ENCODE measurements at places on chromosomes 7 and 10.

GRCh38 chr10:88111294-88111693 is 247.9 kb downstream of the PTEN start:
- DNase-seq = no peak

DNA sequence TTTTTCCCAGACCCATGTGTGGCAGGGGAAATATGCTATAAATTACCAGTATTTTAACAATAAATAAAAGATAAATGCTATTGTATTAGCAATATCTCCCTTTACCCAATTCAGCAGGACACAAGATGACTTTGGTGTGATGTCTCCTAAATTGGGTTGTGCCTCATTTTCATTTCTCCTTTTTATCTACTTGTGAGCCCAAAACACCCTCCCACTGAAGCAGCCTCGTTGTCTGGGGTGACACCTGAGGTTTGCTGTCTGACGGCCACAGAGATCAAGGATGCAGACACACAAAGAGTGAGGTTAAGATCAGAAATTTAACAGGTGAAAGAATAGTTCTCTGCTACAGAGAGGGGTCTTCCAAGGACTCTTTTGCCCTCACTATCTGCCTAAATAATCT is 27.1 kb upstream of the CC2D2B start:
- no peak for DNase-seq

GRCh38 chr7:101614939-101615302 is 14.2 kb downstream of the MYL10 start:
- no peak for DNase-seq

DNA sequence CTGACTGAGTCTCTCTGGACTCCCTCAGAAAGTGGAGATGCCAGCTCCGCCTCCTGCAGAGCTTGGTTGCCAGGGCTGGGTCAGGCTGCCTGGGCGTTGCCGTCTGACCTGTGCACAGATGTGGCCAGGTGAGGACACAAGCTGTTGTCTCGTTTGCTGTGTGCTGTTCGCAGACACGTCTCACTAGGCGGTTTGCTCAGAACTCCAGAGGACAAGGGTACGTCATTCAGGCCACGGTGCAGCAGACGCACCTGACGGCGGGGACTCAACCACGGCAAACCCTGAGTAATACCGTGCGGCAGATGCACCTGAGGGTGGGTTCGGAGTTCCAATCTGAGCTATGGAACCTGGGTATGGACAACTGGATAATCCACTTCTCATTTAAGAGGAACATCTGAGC is 11.7 kb downstream of the GPER1 start:
- DNase-seq = no peak

DNA sequence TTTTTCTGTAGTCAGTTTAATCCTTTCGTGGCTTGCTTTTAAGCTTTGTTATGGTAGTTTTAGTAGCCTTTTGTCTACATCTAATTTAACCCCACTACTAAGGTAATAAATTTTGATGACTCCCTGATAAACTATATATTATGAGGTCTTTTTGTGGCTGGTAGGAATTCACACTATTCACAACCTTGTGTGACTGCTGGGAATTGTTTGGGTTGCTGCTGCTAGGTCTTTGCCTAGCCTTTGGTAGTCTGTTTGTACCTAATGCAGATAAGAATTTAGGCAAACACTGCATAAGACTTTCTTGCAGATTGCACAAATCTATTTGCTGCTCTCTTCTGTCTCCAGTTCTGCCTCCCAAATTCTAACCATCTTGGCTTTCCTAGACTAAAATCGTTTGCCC is 58.3 kb downstream of the SHOC2 start:
- DNase-seq = no peak

DNA sequence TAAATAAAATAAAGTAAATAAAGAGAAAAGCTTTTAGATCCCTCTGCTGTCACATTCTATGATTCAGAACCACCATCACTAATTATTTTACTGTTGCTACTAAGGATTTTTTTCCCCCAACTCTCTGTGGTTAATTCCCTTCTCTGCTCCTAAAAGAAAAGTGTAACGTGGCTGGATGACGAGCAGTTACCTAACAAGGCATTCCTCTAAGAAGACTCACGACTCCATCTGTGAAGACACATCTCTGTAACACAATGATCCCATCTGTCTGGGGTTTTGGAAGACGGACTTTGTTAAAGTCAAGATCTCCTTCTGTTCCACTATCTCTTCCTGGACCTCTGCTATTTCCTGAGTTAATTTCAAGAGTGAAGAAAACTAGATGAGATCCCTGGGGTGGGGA is 179.9 kb downstream of the SFMBT2 start:
- no peak for DNase-seq

DNA sequence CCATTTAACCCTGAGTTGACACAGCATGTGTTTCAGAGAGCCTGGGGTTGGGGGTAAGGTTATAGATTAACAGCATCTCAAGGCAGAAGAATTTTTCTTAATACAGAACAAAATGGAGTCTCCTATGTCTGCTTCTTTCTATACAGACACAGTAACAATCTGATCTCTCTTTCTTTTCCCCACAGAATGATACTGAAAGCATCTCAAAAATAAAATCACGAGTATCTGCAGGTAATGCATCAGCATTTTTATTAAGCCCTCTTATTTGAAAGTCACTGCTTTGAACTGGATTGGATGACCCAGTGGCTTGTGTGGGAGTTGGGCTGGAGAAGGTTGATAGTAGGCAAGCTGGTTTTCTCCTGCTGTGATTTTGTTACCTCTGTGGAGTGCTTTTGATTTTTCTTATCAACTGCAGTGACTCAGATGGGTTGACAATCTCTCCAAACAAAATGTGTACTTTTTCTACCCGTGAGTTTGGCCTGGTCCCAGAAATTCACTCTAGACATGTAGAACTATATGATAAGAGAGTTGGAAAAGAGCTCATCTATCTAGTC is 253.5 kb upstream of the PRKCQ start:
- DNase-seq = no peak
